ENCODE measurements at places on chromosomes 2 and 18.
A peak's percentile ranks its signal among the peaks of the same experiment; 100 is the strongest.

DNA sequence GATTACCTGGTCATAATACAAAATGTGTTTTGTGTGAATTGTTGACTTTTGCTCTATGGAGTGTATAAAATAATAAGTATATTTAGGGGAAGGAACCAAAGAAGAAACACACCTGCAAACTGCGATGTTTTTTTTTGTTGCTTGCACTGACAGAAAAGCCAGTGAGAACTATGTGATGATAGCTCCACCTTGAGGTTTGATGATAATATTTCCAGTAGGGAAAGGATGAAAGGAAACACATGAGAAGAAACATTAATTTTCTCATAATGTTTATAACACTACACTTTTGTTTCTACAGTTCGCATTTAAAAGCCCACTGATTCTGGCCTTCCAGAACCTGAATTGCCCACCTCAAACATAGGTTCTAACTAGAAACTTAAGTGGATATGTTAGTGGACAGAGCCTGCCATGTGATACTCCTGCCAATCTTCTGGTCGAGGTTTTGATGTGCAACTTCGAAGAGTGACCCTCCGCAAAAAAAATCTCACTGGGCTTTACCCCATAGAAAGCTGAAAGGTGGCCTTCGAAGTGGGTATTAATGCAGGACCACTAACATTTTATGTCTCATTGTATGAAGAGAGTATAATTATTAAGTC lies 476.4 kb upstream of the SPHKAP start:
- peak; percentile 43 for DNase-seq

DNA sequence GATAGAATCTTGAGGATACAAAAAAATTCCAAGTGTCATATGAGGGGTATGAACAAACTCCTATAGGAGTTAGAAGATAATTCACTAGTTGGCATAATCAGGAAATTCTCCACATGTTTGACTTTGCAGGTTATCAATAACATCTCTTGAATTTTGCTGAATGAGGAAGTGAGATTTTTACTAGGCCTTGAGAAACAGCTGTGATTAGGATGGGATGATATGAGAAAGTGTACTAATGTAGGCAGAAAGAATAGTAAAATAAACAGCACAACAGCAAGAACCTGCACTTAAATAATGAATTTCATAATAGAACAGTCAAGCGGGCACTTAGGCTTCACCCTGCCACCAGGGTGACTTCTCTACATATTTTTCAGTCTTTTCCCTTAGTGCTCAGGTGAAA lies 570.8 kb upstream of the CRIM1 start:
- DNase-seq, result no peak

DNA sequence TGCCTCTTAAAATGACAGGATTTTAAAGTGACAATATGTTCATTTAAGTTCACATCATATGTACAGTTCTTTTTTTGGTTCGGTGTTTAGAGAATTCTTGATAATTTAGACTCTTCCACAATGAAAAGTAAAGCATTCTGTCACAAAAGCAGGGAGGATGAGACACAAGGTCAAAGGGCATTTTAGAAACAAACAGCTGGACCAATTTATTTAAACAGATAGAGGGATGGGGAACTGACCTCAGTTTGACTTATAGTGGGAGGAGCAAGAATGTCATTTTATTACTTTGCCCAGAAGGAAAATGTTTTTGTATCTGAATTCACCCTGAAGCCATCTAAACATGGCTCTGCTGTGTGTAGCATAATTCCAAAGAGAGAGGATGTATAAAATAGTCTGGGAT lies 128.5 kb downstream of the MEIS1 start:
- DNase-seq, result no peak

DNA sequence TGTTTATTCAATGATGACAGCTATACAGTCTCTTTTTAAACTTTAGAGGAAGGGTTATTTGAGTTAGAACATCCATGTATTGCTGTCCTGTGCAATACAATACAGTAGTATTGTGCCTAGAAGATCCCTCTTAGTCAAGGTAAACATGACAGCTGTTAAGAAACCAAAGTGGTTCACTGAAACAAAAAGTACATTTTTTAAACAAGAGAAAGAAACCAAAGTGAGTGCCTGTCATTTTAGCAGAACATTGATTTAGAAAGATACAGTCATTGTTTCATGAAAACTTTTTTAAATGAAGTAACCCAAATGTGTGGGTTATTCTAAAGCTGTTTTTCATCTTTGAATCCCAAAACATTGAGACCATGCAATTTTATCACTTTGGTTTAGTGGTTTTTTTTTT lies 15.5 kb downstream of the ITPRID2 start:
- DNase-seq, result no peak

- DNase-seq, result no peak
Measured at GRCh38 chr2:219638217-219638947, 11.0 kb downstream of the SLC4A3 start.

DNA sequence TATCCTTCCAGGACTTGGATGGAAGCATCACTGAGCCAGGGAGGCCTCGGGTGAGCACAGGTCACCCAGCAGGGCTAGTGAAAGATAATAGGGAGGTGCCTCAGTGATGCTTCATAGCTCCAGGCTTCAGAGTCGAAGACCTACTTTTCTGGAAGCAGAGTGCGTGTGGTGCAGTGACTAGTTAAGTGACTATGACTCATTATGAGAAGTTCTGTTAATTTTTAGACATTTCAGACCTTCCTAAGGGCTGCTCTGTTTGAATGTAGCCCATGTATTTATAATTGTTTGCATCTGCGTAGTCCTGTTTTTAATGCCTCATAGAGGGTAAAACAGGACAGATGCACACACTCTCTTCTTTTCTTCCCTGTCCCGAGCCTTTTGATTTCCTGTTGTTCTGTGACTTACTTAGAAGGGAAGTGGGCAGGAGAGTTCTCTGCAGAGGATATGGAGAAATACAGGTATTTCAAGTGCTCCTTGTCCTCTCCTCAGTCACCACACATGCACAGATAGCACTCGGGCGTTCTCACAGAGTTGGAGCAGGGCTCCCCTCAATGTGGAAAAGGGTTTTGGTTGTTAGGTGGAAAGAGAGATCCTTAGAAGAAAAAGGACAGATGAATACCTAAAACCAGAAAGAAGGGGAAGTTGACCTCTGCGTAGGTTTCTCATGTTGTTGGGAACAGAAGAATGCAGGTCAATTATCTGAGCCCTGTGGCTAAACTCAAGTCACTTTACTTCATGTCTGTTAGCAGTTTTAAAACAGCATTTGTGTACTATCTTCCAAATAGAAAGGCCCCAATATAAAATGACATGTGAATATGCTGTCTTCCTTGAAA lies 34.7 kb downstream of the RALB start:
- DNase-seq, result peak; percentile 36

Measured in NB4 (cell line).